ENCODE measurements at places on chromosomes 3 and 15. TPM values are rescaled to one million over a fixed set of nuclear protein-coding genes. Genes with fewer than 3 reads are reported as not detected.

- no peak overlapping the region for H3K27ac ChIP-seq
- H3K4me1 ChIP-seq = peaks cover 6% of the 10 kb centered on the region
- H3K36me3 ChIP-seq = no peaks in the 10 kb centered on the region
- no peaks in the 10 kb centered on the region for H3K27me3 ChIP-seq
Observed at GRCh38 chr3:106398891-106399600, 530.2 kb upstream of the CBLB start.

PEX11A gene
- total RNA-seq = 3.4 TPM

DNA sequence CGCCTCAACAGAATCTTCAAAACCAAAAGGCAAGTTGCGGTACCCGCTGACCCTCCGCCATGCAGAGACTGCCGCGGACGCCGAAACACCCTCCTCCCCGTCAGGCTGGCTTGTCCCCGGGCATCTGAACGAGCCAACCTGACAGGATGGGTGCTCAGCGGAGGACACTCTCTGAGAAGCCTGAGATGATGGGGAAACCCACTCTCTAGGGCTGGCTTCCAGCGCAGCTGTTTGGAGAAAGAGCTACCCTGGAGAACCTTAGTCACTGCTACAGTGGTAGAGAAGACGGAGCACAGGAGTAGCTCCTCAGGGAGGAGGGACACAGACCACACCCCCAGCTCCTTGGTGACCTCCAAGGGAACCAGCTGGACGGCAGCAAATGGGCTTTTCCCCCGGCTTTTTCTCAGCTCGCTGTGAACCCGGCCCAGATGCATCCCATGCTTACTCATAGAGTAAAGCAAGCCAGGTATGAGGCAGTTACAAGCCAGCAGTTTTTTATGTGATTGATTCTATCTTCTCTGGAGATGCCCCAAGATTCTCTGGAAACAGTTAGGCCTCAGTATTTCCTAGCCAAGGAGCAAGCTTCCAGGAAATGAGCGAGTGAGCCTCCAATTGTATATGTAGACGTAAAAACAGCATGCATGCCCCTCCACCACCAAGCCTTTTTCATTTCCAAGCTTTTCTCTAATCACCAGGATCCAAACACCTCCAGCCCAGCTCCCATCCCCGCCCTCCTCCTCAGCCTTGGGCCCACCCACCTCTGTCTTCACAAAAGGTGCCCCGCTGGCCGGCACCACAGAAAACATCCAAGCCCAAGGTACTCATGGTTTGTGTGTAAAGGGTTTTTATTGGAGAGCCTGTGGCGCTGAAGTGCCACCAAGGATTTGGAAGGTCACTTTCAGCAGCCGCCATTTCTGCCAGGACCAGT lies 38.7 kb downstream of the FAM174B start:
- H3K4me1 ChIP-seq = peaks cover 9% of the 10 kb centered on the region
- H3K36me3 ChIP-seq = peaks cover 11% of the 10 kb centered on the region
- no peak for DNase-seq
- H3K27ac ChIP-seq = no peak overlapping the region
- H3K27me3 ChIP-seq = no peaks in the 10 kb centered on the region

ITGA11 gene
- total RNA-seq = not detected

DNA sequence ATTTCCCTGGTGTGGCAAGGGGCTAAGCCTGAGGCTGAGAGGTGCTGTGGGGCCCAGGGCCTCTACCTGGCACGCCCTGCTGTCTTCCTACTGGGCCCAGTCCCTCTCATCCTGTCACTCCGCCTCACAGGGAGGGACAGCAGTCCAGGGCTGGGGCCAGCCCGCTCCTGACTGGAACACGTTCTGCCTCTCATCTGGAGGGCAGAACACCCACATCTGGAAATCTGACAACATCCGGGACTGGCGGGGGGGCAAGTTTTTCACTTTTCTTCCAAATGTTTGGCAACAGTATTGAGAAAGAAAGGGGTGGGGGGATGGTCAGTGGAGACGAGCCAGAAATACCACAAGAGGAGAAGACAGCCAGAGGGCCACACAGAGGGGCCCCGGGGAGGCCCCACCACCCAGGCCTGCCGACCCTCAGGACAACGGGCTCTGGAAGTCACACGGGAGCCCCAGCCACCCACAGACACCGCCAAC lies 1.8 kb upstream of the MYL3 start:
- peaks cover 8% of the 10 kb centered on the region for H3K27me3 ChIP-seq
- no peak overlapping the region for H3K4me3 ChIP-seq
- DNase-seq = peak; percentile 55
- peaks cover 11% of the 10 kb centered on the region for H3K4me1 ChIP-seq
- H3K36me3 ChIP-seq = no peaks in the 10 kb centered on the region
- no peak overlapping the region for H3K27ac ChIP-seq
